ENCODE measurements at places on chromosomes 1 and 21.

- DNase-seq: no peak
Measured at GRCh38 chr21:31284797-31285397, 59.2 kb downstream of the TIAM1 start.

GRCh38 chr1:183520379-183520778, 48.1 kb downstream of the SMG7 start:
- no peak for DNase-seq

- no peak for DNase-seq
Measured at GRCh38 chr21:15437883-15438282, 291.9 kb upstream of the USP25 start.

DNA sequence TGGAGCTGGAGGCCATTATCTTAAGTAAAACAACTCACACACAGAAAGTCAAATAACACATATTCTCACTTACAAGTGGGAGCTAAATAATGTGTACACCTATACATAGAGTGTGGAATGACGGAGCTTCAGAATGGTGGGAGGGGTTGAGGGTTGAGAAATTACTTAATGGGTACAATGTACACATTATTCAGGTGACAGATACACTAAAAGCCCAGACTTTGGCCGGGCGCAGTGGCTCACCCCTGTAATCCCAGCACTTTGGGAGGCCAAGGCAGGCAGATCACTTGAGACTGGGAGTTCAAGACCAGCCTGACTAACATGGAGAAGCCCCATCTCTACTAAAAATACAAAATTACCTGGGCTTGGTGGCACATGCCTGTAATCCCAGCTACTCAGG, 24.9 kb upstream of the LRIG2 start:
- no peak for DNase-seq
